ENCODE measurements at places on chromosomes 1 and 21. TPM values are rescaled to one million over a fixed set of nuclear protein-coding genes. Genes with fewer than 3 reads are reported as not detected.

DNA sequence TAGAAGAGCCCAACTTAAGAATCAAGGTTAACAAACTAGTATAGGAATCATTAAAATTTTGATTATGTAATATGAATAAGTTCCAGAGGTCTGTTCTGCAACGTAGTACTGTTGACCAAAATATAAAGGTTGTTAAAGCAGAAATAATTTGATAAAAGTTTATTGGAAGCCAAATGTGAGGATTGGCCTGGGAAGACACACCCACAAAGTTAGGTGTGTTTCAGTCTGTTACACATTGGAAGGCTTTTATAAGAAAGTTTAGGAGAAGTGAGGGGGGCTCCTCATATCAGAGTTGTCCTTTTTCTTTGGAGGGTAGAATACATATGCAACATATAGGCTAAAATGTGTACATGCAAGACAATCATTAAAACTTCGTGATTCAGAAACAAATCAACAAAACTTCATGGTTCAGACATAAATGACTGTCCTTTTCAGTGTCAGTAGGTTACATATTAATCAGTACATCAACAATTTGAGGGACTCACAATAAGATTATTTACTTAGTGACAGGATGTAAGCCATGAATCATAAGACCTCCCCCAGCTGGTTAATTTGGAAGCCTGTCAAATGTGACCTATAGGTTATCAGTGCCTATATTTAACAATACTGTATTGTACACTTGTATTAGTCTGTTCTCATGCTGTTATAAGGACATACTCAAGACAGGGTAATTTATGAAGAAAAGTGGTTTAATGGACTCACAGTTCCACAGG lies 245.0 kb upstream of the B3GALT2 start:
- H3K4me3 ChIP-seq, result no peak overlapping the region
- no peaks in the 10 kb centered on the region for H3K36me3 ChIP-seq
- H3K27me3 ChIP-seq, result no peaks in the 10 kb centered on the region
- H3K27ac ChIP-seq, result no peak overlapping the region
- H3K4me1 ChIP-seq, result peaks cover 10% of the 10 kb centered on the region

DNA sequence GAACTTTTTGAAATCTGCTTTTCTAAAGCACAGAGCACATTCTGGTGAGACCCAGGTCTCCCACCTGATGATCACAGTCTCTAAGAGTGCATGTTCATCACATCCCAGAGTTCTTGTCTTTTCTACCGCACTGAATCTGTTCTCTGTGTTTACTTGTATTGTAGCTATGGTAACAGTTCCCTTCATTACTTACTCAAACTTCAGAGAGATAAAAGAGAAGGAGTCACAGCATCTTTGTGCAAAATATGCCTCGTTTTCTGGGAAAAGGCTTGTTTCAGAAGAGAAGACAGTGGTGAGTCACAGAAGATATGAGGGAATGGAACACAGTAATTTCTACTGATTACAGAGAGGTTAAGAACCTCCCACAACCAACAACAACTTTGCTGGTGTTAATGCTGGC lies 580.6 kb downstream of the PLA2G4A start:
- no peaks in the 10 kb centered on the region for H3K27me3 ChIP-seq

DNA sequence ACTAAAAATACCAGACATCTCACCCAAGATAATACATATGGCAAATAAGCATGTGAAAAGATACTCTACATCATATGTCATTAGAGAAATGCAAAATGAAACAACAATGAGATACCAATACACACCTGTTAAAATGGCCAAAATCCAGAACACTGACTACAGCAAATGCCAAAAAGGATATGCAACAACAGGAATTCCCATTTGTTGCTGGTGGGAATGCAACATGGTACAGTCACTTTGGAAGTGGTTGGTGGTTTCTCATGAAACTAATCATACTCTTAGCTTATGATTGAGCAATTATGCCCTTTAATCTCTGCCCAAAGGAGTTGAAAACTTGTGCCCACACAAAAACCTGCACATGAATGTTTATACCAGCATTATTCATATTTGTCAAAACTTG lies 6.4 kb upstream of the RGS2 start:
- H3K4me1 ChIP-seq, result no peaks in the 10 kb centered on the region
- DNase-seq, result no peak
- H3K27ac ChIP-seq, result no peak overlapping the region
- no peak overlapping the region for H3K4me3 ChIP-seq
- H3K27me3 ChIP-seq, result no peaks in the 10 kb centered on the region

DNA sequence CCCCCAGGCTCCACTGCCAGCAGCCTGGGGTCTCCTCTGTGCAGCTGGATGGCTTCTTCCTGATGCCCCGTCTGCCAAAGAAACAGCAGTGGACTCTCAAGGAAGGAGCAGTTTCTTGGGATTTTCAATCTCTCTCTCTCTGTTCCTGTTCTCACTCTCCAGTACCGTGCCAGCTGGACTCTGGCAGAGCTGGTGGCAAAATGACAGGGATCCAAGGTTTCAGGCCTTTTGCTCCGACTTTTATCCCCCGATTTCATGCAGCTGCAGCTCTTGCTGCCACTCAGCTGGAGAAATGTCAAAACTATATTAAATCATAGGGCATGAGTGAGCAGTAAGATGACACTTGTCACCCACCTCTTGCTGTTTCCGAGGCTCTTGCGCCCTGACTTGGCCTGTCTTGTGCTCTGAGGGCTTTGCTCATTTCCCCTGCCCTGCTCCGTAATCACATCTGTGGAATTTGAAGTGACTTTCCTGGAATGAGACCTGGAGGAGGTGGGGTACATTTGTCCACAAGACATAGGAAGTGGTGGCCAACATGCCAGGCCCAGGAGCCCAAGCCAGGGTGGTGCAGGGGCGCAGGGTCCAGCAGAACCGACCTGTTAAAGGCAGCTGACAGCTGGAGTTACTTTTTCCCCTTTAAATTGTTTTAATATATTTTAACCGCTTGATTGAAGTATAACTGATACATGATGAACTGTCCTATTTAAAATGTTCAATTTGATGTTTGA lies 576.2 kb downstream of the PTPRU start:
- no peak overlapping the region for H3K27ac ChIP-seq
- no peaks in the 10 kb centered on the region for H3K27me3 ChIP-seq
- no peak for DNase-seq
- H3K36me3 ChIP-seq, result no peaks in the 10 kb centered on the region
- no peak overlapping the region for H3K4me3 ChIP-seq
- no peaks in the 10 kb centered on the region for H3K4me1 ChIP-seq

GRCh38 chr1:156874572-156875340 lies 14.1 kb downstream of the NTRK1 start:
- DNase-seq, result no peak
- H3K27me3 ChIP-seq, result no peaks in the 10 kb centered on the region
- H3K4me3 ChIP-seq, result no peak overlapping the region
- H3K4me1 ChIP-seq, result no peaks in the 10 kb centered on the region
- no peaks in the 10 kb centered on the region for H3K36me3 ChIP-seq

DNA sequence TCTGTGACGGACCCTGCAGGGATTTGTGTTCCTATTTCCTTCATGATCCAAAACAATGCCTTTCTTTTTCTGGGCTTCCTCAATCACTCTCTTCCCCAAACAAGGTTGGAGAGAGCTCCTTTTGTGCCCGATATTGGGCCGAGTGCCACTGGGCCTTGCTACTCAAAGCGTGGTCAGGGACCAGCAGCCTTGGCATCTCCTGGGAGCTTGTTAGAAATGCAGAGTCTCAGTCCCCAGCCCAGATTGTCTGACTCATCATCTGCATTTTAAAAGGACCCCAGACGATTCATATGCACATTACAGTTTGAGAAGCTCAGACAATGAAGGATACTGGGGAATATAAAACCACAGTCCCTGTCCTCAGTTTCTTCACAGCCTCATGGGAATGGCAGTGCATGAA lies 19.9 kb downstream of the ADORA1 start:
- H3K4me1 ChIP-seq, result peaks cover 77% of the 10 kb centered on the region
- peak overlapping the region; percentile 64 for H3K27ac ChIP-seq
- no peak for DNase-seq
- no peaks in the 10 kb centered on the region for H3K27me3 ChIP-seq
- H3K4me3 ChIP-seq, result no peak overlapping the region

DNA sequence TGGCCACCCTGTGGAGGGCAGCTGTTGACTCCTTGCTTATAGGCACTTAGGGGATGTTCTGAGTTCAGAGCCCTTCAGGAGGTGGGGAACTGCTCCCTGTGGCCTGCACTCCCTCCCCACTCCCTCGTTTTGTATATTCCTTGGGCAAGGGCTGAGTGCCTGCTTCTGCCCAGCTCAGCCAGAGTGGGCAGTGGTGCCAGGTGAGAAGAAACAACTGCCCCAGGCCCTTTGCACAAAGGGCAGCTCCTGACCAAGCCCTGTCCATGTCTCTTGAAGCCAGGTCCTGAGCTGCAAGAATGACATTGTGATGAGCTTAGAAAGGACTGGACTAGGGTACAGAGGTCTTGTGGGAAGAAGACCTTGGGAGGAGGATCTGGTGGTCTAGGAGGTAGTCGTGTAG lies 2.2 kb downstream of the AGTRAP start:
- H3K36me3 ChIP-seq, result no peaks in the 10 kb centered on the region
- H3K4me1 ChIP-seq, result peaks cover 15% of the 10 kb centered on the region
- no peaks in the 10 kb centered on the region for H3K27me3 ChIP-seq
- no peak overlapping the region for H3K4me3 ChIP-seq
- H3K27ac ChIP-seq, result no peak overlapping the region

DNA sequence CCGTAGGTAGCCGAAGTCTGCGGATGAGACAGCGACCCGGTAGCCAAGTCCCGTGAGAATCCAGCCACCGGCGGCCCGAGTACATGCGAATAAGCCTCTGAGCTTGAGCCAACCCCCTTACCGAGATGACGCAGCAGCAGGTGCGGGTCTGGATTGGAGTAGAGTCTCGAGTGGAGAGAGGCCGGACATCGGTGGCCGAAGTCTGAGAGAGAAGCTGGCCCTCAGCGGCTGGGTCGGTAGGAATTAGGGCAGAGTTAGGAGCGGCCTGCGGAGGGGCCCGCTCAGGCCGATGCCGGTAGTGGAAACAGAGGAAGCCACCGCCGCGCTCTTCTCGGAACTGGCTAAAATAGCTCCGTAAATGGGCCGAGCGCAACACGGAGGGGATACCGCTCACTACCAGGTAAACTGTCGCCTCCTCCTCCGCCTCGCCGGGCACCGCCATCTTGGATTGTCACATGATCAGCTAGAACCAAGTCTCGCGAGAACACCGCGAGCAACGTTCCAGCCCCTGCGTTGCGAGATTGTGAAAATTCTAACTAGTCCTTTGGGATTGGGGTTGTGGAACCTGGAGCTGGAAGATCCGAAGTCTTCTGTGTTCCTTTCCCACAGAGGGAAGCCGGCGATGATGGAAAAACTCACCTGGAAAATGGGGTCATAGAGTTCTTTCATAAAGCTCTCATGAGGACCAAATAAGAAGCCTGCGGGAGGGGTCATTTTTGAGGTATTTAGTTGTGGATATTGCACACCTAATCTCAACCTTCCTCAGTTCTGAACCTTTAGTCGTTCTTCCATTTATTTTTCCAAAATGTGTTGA lies at the start of gene GPATCH3:
GPATCH3 (minus strand) TSS at position 467 of the 814 bp plus-strand sequence; CDS start at position 442, 25 bp downstream.
- H3K27ac ChIP-seq, result peak within 1 kb of the TSS; percentile 70
- no peaks in the 10 kb centered on the region for H3K36me3 ChIP-seq
- H3K4me3 ChIP-seq, result peak within 1 kb of the TSS; percentile 78
- H3K4me1 ChIP-seq, result peaks cover 25% of the 10 kb centered on the region

GRCh38 chr1:156747742-156748669 lies 3.5 kb downstream of the HDGF start:
- peak overlapping the region; percentile 92 for H3K27ac ChIP-seq
- H3K4me1 ChIP-seq, result peaks cover 58% of the 10 kb centered on the region
- no peak overlapping the region for H3K4me3 ChIP-seq
- DNase-seq, result peak; percentile 15

DNA sequence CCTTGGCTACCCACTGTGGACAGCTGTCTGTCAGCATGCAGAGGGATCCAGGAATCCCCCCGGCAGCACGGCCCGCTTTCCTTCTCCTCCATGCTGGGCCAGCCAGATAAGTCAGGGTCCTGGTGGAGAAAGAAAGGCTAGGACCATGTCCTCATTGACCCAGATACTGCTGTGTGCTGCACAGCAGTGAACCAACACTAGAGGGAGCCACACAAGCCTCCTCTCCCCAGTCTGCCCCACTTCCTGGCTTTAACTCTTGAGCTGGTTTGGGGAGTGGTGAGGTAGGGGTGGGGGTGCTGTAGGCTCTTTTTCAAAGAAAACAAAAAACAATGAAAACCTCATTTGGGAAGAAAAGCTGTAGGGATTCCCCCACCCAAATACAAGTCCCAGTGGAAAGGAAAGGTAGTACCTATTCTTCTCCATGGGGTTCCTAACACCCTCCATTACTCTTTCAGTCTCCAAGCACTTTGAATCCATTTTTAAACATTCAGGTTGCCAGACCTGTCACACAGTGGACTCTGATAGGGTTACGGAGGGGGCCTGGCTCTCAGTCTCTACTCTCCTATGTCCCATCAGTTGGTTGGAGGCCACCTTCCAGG lies 84.9 kb upstream of the CD1D start:
- H3K4me1 ChIP-seq, result no peaks in the 10 kb centered on the region
- no peak overlapping the region for H3K4me3 ChIP-seq
- no peaks in the 10 kb centered on the region for H3K27me3 ChIP-seq
- peak; percentile 28 for DNase-seq
- H3K36me3 ChIP-seq, result no peaks in the 10 kb centered on the region

PRAMEF14 gene
- not detected for total RNA-seq

DNA sequence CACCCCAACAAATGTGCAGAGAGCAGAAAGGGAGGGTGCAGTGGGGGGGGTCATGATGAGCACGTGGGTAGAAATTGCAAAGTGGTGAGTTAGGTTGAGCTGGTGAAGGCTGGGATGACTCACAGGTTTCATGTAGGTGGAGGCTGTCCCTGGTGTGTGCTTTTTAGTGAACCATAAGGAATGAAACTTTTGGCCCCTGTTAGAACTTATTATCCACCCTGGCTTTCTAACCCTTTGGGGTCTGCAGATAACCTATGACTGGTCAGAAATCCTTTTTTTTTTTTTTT lies 46.9 kb downstream of the DOP1B start:
- DNase-seq, result peak; percentile 61
- H3K27ac ChIP-seq, result peak overlapping the region; percentile 78
- H3K27me3 ChIP-seq, result no peaks in the 10 kb centered on the region
- no peaks in the 10 kb centered on the region for H3K36me3 ChIP-seq

DNA sequence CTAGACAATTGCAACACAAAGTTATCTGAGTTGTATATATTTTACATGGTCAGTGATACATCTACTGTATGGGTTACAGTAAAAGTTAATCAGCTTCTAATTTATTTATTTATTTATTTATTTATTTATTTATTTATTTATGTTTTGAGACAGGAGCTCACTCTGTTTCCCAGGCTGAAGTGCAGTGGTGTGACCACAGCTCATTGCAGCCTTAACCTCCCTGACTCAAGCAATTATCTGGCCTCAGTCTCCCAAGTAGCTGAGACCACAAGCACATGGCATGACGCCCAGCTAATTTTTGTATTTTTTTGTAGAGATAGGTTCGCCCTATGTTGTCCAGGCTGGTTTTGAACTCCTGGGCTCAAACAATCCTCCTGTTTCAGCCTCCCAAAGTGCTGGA lies 241.6 kb downstream of the PTPRC start:
- no peak overlapping the region for H3K27ac ChIP-seq
- no peaks in the 10 kb centered on the region for H3K4me1 ChIP-seq
- no peak for DNase-seq
- no peak overlapping the region for H3K4me3 ChIP-seq
- H3K27me3 ChIP-seq, result no peaks in the 10 kb centered on the region

RGS13 gene
- 4.9 TPM for total RNA-seq

- no peaks in the 10 kb centered on the region for H3K4me1 ChIP-seq
- H3K4me3 ChIP-seq, result no peak overlapping the region
- no peak for DNase-seq
- no peaks in the 10 kb centered on the region for H3K36me3 ChIP-seq
Observed at GRCh38 chr1:194103101-194103500, 916.7 kb upstream of the B3GALT2 start.

- no peak for DNase-seq
- no peaks in the 10 kb centered on the region for H3K36me3 ChIP-seq
- no peak overlapping the region for H3K4me3 ChIP-seq
Observed at GRCh38 chr1:18015719-18016118, 91.9 kb upstream of the IGSF21 start.

Measured in body of pancreas (tissue), 4 donors.